ENCODE measurements at places on chromosomes 3 and 15. TPM values are rescaled to one million over a fixed set of nuclear protein-coding genes. Genes with fewer than 3 reads are reported as not detected.

DNA sequence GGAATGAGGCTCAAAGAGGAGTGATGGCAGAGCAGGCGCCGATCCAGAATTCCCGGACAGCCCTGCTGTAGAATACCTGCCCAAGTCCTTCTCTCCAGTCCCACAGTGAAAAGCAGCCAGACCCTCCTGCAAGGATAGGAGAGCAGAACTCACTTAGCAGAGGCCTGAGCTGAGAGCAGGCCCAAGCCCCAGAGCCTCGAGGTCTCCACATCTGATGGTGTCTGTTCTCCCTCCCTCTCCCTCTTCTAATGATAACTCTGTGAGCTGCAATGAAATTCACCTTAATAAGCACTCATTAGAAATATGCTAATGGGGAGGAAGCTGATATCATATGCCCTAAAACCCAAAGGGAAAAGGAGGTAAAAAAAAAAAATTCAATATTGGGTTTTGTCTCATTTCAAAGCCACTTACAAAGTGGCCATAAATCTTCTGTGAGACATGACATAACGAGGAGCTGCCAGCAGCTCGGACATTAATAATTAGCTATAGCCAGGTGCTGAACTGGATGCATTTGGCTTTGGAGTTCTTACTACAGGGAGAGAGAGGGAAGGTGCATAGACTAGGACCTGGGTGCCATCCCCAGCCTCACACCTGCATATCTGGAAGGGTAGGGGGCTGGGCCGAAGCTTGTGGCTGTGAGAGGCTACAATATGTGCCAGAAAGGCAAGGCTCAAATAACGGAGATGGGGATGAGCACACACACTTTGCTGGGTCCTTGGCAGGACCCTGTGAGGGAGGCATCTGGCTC is 108.4 kb downstream of the MEGF11 start:
- no peak for DNase-seq

DNA sequence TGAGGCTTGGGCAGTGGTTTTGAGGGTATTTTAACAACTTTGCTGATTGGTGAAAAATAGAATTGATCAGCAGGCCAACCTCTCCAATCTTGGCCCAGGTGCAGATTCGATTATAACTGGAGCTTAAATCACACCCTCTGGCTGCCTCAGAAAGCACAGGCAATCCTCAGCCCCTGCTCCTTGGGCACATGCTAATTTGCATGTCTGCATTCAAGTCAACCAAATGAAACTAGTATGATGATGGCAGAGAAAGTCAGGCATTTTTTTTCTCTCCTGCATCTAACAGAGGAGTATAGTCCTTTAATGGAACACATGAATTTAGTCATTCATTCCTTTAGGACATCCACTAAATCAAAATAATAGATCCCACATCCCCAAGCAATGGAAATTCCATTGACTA is 16.8 kb upstream of the NMNAT3 start:
- DNase-seq = no peak

DNA sequence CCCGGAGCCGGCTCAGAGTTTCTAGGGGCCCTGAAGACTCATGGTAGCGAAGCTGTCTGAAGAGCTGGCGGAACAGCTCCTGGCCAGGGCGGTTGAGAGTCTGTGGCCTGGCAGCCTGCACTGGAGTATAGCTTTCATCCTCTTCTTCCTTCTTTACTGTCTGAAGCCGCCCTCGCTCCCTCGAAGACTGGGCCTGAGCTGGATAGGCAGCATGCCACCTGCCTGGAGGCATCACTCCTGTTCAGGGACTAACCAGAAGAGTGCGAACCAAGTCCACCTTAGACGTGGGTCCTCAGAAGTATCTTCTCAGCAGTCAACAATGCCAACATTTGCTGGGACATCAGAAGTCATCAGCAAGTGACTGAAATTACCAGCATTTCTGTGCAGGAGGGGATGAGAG is 22.2 kb downstream of the ZNF445 start:
- DNase-seq = no peak

- no peak for DNase-seq
These were observed 479.9 kb downstream of the CNTN4 start for GRCh38 chr3:2578560-2578959.

Gene ACY1
- 10.2 TPM for polyA plus RNA-seq

Gene GCNT3
- 0.50 TPM for polyA plus RNA-seq

Gene KNG1
- polyA plus RNA-seq = not detected
